Suppressor macrophage treated with lipopolysaccharide for 4 hours (primary cell): ENCODE measurements at places on chromosomes 4 and X.
A peak's percentile ranks its signal among the peaks of the same experiment; 100 is the strongest.

- DNase-seq: peak; percentile 72
Measured at GRCh38 chr4:159239629-159240028, 136.8 kb downstream of the RAPGEF2 start.

GRCh38 chrX:130299279-130300009 is 30.7 kb upstream of the ZNF280C start:
- DNase-seq: no peak

DNA sequence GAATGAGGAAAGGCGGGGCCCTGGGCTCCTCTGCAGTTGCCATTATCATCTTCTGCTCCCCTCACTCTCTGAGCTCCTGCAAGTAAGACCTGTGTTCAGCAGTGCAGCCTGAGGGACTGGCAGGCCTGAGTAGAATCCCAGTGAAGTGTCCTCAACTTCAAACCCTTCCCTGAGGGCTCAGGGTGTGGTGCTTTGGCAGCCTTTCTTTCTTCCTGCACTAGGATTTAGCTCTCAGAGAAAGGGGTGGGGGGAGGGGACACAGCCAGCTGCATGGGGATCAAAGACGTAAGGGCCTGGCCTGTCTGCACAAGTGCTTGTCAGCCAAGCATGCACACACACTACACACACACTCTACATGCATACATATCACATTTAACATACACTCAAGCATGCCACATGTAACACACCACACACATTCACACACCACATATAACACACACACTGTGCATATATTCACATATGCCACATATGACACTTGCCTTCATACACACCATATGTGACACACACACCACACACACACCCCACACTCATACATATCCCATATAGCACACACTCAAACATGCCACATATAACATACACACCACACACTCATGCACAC is 223.4 kb upstream of the RPL34 start:
- DNase-seq: no peak

GRCh38 chrX:39409246-39409917 is 608.1 kb downstream of the MID1IP1 start:
- DNase-seq: no peak

DNA sequence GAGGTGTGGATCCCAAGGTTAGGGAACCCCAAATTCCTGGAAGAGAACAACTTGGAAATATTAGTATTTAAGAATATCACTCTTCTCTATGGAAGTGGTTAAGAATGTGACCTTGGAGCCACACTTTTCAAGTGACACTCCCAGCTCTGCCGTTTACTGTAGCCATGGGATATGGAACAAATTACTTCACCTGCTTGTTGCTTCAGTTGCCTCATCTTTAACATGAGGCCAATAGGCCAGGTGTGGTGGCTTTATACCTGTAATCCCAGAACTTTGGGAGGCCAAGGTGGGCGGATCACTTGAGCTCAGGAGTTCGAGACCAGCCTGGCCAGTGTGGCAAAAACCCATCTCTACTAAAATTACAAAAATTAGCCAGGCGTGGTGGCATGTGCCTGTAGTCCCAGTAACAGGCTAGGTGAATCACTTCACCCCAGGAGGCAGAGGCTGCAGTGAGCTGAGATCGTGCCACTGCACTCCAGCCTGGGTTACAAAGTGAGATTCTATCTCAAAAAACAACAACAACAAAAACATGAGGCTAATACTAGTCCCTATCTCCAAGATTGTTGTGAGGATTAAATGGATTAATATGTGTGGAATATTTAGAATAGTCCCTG is 13.0 kb downstream of the IL13RA1 start:
- DNase-seq: no peak
